Prostate gland (tissue), 2 donors: ENCODE measurements at places on chromosomes 5 and 9. TPM values are rescaled to one million over a fixed set of nuclear protein-coding genes. Genes with fewer than 3 reads are reported as not detected.

- H3K27me3 ChIP-seq = no peaks in the 10 kb centered on the region
- peak overlapping the region; percentile 38 for H3K27ac ChIP-seq
- H3K4me3 ChIP-seq = no peak overlapping the region
- DNase-seq = peak; percentile 82
Measured at GRCh38 chr5:57862471-57862911, 379.9 kb upstream of the ACTBL2 start.

DNA sequence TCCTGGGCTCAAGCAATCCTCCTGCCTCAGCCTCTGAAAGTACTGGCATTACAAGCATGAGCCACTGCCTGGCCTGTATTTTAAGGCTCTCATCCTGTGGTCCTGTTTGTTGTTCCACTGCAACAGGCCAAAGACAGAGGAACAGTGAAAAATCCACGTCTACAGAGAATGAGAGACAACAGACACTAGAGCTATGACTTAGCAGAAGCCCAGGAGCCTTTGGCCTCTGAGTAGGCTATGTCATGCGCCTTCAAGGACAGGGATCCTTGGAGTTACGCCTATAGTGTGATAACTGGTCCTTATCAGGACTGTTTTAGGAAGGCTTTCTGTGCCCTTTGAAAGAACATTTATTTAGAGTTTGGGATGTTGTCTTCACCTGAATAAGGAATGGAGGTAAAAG lies 10.5 kb downstream of the POC5 start:
- DNase-seq = no peak
- no peak overlapping the region for H3K27ac ChIP-seq
- no peaks in the 10 kb centered on the region for H3K27me3 ChIP-seq
- H3K4me3 ChIP-seq = no peak overlapping the region
- H3K4me1 ChIP-seq = no peaks in the 10 kb centered on the region

- H3K36me3 ChIP-seq = no peaks in the 10 kb centered on the region
- DNase-seq = no peak
- H3K4me3 ChIP-seq = no peak overlapping the region
- H3K4me1 ChIP-seq = no peaks in the 10 kb centered on the region
- no peaks in the 10 kb centered on the region for H3K27me3 ChIP-seq
Measured at GRCh38 chr5:142129446-142130066, 21.0 kb downstream of the NDFIP1 start.

DNA sequence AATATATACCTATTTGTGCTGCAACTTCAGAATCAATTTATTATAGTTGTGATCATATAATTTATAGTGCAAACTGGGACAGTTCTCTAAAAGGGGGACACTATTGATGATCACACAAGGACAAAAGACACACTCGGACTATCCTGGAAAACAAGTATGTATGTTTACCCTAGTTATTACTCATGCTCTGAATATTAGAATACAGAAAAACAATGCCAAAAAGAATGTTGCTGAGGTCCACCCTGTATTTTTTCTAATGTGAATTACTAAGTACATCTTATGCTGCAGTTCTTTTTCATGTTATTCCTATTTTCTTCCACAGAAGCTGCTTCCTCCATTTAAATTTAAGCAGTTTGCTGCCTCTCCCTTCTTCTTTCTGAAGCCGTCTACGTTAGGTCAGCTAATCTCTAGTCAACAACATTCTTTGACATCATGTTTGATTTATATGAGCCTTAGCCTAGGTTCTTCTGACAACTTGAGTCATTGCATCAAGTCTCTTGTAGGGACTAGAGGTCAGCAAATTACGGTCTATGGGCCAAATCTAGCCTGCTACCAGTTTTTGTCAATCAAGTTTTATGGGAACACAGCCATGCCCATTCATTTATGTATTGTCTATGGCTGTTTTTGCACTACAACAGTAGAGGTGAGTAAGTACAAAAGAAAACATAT lies 40.1 kb upstream of the PPP3R2 start:
- no peak overlapping the region for H3K4me3 ChIP-seq
- DNase-seq = no peak
- no peaks in the 10 kb centered on the region for H3K4me1 ChIP-seq
- H3K27ac ChIP-seq = no peak overlapping the region
- no peaks in the 10 kb centered on the region for H3K27me3 ChIP-seq

GRCh38 chr5:31235381-31235780 lies 41.9 kb downstream of the CDH6 start:
- no peaks in the 10 kb centered on the region for H3K36me3 ChIP-seq
- no peak for DNase-seq
- no peaks in the 10 kb centered on the region for H3K4me1 ChIP-seq
- no peak overlapping the region for H3K27ac ChIP-seq
- no peak overlapping the region for H3K4me3 ChIP-seq

- H3K27me3 ChIP-seq = no peaks in the 10 kb centered on the region
- H3K27ac ChIP-seq = no peak overlapping the region
- no peak for DNase-seq
- no peak overlapping the region for H3K4me3 ChIP-seq
- H3K4me1 ChIP-seq = no peaks in the 10 kb centered on the region
Measured at GRCh38 chr9:21589344-21590056, 107.4 kb upstream of the IFNE start.

DNA sequence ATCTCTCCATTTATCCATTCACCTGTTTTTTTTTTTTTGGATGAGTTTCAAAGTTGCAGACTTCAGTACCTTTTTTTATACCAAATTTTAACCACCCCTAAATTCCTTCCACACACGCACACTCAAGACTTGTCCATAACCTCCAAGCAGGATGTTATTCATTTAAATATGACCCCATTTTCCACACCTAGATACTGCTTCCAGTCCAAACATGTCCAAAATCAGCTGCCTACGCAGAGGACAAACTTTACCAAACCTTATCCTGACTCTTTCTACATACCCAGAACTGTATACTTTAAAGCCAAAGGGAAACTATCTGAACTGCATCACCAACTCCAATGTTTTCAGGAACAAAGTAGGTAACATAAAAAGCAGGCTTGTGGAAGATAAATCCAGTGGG lies 36.0 kb upstream of the FYB1 start:
- no peaks in the 10 kb centered on the region for H3K4me1 ChIP-seq
- no peak overlapping the region for H3K27ac ChIP-seq
- H3K27me3 ChIP-seq = no peaks in the 10 kb centered on the region
- no peak overlapping the region for H3K4me3 ChIP-seq
- DNase-seq = no peak
- no peaks in the 10 kb centered on the region for H3K36me3 ChIP-seq

GRCh38 chr5:42502613-42503470 lies 79.6 kb downstream of the GHR start:
- H3K4me1 ChIP-seq = no peaks in the 10 kb centered on the region
- DNase-seq = no peak
- peak overlapping the region; percentile 32 for H3K27ac ChIP-seq
- no peak overlapping the region for H3K4me3 ChIP-seq
- no peaks in the 10 kb centered on the region for H3K27me3 ChIP-seq
- H3K36me3 ChIP-seq = no peaks in the 10 kb centered on the region

The ATP10B gene
- not detected for total RNA-seq

DNA sequence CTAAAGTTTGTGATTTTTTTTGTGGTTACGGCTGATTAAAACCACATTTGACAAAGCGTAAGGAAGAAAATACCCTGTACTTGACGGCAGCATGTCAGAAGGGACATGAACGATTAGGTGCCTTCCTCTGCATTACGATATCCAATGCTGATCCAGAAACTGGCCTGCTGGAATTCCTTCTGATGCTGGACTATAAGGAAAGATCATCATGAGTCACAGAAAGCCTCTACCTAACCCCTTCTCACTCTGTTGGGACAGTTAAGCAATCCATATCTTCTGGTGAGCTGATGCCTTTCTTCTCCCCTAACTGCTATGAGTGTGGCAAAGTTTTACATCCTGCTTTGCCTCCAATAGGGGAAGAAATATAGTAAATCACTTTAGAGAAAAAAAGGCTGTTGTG lies 78.4 kb upstream of the PAPPA start:
- H3K27ac ChIP-seq = no peak overlapping the region
- no peaks in the 10 kb centered on the region for H3K36me3 ChIP-seq
- H3K27me3 ChIP-seq = no peaks in the 10 kb centered on the region
- no peak overlapping the region for H3K4me3 ChIP-seq
- H3K4me1 ChIP-seq = no peaks in the 10 kb centered on the region

DNA sequence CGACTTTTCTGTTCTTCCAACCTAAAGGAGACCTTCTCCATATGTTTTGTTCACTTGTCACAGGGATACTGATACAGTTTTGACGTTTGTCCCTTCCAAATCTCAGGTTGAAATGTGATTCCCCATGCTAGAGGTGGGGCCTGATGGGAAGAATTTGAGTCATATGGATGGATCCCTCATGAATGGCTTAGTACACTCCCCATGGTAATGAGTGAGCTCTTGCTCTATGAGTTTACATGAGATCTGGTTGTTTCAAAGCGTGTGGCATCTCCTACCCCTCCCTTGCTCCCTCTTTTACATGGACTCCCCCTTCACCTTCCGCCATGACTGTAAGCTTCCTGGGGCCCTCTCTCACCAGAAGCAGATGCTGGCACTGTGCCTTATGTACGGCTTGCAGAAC lies 6.9 kb downstream of the PIP5K1B start:
- no peak for DNase-seq
- no peaks in the 10 kb centered on the region for H3K36me3 ChIP-seq
- peaks cover 3% of the 10 kb centered on the region for H3K27me3 ChIP-seq
- no peaks in the 10 kb centered on the region for H3K4me1 ChIP-seq
- H3K27ac ChIP-seq = no peak overlapping the region
- H3K4me3 ChIP-seq = no peak overlapping the region

DNA sequence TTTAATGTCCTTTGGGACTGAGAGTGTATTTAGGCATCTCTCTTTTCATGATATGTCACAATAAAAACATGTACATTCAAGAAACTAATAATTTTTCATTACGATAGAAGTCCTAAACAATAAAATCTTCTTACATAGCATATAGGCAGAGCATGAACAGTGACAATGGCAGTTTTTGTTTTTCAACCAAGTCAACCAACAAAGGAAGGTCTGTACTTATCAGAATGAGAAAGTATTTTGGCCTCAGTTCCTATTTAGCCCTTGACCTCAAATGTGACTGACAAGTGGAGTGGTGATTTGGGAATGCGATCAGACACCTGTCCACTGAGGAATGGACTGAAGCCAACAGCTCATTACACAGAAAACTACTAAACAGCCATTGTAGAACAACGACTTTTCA lies 219.5 kb downstream of the TMEM161B start:
- no peaks in the 10 kb centered on the region for H3K36me3 ChIP-seq
- H3K27me3 ChIP-seq = no peaks in the 10 kb centered on the region
- H3K4me3 ChIP-seq = no peak overlapping the region
- no peak for DNase-seq

GRCh38 chr9:91117959-91118703 lies 243.6 kb downstream of the AUH start:
- H3K27ac ChIP-seq = no peak overlapping the region
- H3K36me3 ChIP-seq = no peaks in the 10 kb centered on the region
- H3K4me3 ChIP-seq = no peak overlapping the region
- H3K27me3 ChIP-seq = no peaks in the 10 kb centered on the region
- peak; percentile 15 for DNase-seq

GRCh38 chr5:87263498-87263897 lies 4.2 kb upstream of the RASA1 start:
- no peak overlapping the region for H3K4me3 ChIP-seq
- H3K27me3 ChIP-seq = no peaks in the 10 kb centered on the region
- H3K27ac ChIP-seq = no peak overlapping the region
- no peak for DNase-seq
- no peaks in the 10 kb centered on the region for H3K4me1 ChIP-seq

The F2RL1 gene
- total RNA-seq = 7.8 TPM

The SLC25A2 gene
- total RNA-seq = 0.23 TPM

The SLC25A46 gene
- 44.7 TPM for total RNA-seq

The TAF1L gene
- not detected for total RNA-seq

The SLC34A3 gene
- not detected for total RNA-seq

DNA sequence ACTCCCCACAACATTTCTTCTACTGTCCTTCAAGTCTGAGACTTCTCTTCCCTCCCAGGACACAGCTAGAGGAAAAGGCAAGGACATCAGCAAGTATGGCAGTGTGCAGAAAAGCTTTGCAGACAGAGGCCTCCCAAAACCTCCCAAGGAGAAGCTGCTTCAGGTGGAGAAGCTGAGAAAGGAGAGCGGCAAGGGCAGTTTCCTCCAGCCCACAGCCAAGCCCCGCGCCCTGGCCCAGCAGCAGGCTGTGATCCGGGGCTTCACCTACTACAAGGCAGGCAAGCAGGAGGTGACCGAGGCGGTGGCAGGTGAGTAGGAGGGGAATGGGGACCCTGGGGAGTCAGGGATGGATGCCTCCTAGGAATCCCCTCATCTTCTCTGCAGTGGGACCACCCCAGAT lies 24.4 kb downstream of the OLFML2A start:
- H3K4me1 ChIP-seq = no peaks in the 10 kb centered on the region
- H3K4me3 ChIP-seq = no peak overlapping the region
- H3K36me3 ChIP-seq = no peaks in the 10 kb centered on the region
- H3K27me3 ChIP-seq = no peaks in the 10 kb centered on the region

DNA sequence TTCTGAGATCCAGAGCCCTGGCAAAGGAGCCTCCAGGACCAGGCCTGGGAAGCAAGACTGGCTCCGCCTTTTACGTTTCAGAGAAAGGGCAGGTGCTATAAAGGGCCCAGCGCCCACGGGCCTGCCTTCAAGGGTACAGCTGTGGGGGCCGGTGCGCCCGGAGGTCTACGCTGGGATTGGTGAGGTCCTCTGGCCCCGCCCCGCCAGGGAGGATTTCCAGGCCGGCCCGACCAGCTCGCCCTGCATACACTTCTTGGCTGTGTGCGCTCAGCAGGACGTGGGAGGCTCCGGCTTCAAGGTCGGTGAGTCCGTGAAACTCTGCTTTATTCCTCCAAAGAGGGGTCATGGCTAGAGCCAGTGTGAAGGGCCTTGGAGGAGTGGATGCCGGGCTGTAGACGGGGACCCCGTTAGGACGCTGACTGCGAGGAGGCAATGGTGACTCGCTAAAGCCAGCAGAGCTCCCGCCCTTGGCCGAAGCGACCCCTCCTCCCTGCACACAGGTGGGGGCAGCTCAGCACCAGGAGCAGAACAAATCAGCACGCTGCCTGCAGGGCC lies at the start of gene CKMT2:
CKMT2 (plus strand) TSS at position 243 of the 555 bp plus-strand sequence. CDS start 17,811 bp downstream, outside the sequence.
- H3K27me3 ChIP-seq = no peaks in the 10 kb centered on the region
- DNase-seq = peak; percentile 49
- peak within 1 kb of the TSS; percentile 20 for H3K4me3 ChIP-seq
- no peaks in the 10 kb centered on the region for H3K36me3 ChIP-seq
- peak within 1 kb of the TSS; percentile 13 for H3K27ac ChIP-seq
- no peaks in the 10 kb centered on the region for H3K4me1 ChIP-seq
